Stimulated activated CD8-positive, alpha-beta memory T cell treated with anti-CD3 and anti-CD28 coated beads, Interleukin-15, amount 100 ng/mL, for 4 hours (primary cell): ENCODE measurements at places on chromosomes 1 and 21.

GRCh38 chr1:83641206-83641658, 357.7 kb downstream of the TTLL7 start:
- no peak for DNase-seq

DNA sequence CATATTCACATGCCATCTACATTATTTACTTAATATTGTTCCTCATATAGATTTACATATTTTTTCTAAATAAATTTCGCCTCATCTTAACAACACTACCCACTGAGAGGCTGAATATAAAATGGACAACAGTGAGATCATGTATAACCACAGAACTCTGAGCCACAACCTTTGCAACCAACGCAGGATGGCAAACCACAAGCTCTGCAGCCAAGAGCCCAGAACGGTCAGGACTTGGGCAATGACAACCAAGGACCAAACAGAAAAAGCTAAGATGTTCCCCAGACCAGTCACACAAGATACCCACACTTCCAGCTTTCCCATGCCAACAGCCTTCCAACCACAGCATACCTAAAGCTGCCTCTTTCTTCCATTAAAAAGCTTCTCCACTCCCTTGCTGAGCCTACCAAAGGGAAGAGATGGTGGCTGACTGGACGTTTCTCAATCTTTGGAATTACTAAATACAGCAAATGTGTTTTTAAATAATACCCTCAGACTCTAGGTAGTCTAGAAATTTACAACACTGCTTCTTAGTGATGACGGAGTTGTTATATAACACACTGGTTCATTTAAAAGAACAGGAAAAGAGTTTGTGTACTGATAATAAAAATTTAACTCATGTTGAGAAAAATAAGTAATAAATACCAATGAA, 117.9 kb downstream of the AKT3 start:
- DNase-seq, result no peak

- peak; percentile 42 for DNase-seq
Observed at GRCh38 chr1:156746728-156747631, 4.5 kb downstream of the HDGF start.

- DNase-seq, result no peak
Observed at GRCh38 chr1:219383281-219383680, 209.6 kb downstream of the LYPLAL1 start.

- no peak for DNase-seq
Observed at GRCh38 chr1:191634801-191635508, 523.3 kb upstream of the RGS18 start.

DNA sequence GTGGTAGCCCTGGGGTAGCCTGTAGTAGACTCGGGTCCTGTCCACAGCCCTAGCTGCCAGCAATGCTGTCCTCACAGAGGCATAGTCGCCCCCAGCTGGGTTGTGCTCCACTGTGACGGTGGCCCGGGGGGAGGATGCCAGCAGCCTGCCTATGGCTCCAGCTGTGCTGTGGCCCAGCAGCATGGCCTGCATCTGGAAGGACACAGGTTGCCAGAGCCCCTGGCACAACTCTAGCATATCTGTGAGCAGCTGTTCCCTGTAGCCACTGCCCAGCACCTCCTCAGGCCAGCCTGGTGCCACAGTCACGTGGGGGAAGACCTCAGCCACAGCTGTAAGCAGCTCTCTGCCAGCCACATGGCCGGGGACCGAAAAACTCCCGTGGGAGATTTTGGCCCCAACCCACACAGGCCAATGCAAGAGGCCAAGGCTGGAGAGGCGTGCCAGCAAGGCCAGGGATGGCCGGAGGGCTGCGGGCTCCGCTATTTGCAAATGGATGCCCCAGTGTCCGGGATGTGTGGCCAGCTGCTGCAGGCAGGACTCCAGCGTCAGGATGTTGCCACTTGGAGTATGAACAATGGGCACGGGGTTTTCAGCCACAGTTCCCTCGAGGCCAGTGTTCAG, 13.9 kb downstream of the FAM151A start:
- DNase-seq, result no peak

DNA sequence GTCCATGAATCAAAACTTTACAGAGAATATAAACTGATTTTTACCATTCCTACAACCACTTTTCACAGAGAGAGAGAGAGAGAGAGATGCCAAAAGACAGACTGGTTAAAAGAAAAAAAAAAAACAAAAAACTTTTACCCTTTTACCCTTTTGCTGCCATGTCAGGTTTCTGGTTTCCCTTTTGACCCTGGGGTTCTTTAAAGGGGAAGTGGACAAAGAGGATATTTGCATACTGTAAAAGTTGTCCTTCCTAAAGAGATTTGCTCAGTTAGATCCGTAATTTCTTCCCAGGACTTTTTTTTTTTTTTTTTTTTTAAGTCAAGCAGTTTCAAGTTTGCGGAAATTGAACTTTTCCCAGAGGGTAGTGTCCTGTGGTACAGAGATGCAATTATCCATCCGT, 287.8 kb upstream of the RGS18 start:
- no peak for DNase-seq

DNA sequence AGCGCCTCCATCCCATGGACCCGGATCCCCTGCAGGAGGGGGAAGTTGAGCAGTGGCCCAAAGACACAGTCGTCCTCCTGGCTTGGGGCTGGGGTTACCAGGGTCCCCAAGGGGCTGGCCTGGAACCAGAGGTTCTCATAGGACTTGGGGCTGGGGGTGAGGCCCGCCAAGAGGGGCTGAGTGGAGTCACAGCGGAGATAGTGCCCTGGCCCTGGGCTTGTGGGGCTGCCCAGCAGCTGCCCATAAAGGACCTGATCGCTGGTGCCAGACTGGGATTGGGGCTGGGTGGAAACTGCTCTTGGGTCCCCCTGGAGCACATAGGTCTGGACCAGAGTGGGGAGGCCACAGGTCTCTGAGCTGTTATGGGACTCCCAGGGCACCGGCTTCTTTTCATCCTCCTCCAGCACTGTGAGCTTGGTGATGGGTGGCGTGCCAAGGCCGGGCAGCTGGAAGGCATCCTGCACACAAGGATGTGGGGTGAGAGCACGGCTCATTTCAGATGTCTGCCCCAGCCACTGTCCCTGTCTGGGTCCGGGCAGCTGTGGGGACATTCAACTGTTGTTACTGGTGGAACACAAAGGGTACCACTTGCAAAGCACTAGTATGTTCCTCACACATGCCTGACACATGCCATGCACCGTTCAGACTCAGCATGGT, 2.3 kb upstream of the MRPS15 start:
- DNase-seq, result no peak

GRCh38 chr1:201364808-201365105, 12.7 kb downstream of the TNNT2 start:
- DNase-seq, result no peak

DNA sequence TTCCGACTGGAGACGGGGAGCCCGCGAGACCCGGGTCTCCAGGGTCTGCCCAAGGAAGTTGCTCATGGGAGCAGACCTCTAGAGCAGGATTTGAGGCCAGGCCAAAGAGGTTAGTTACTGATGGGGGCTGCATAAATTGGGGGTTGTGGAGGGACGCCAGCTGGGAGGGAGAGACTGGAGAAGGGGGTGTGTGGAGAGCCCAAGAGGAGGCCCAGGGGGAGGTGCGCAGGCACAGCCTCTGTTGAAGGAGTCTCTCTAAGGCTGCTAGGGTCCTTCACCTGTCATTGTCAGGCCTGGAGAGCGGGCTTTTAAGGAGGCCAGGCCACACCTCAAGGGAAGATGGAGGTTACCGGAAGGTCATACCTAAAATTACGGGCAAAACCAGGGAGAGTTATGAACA, 363 bp downstream of the PLA2G5 start:
- DNase-seq, result no peak

- DNase-seq, result no peak
Observed at GRCh38 chr21:34055615-34056014, 17.8 kb upstream of the MRPS6 start.

DNA sequence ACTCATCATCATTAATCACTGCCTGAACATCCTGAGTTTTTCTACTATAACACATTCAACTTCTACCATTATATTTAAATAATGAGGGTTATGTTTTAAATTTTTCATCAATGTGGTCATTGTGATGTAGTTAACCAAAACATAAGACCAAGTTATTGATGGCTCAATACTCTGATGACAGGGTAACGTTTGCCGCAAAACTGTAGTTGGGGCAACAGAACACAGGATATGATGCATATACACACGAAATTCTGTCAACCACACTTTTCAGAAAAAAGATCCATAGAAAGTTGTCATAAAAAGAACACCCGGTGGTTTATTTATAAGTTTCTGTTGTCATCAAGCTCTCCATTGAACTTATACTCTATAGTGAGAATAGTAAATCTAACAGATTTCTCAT, 121.7 kb upstream of the COL11A1 start:
- DNase-seq, result no peak

DNA sequence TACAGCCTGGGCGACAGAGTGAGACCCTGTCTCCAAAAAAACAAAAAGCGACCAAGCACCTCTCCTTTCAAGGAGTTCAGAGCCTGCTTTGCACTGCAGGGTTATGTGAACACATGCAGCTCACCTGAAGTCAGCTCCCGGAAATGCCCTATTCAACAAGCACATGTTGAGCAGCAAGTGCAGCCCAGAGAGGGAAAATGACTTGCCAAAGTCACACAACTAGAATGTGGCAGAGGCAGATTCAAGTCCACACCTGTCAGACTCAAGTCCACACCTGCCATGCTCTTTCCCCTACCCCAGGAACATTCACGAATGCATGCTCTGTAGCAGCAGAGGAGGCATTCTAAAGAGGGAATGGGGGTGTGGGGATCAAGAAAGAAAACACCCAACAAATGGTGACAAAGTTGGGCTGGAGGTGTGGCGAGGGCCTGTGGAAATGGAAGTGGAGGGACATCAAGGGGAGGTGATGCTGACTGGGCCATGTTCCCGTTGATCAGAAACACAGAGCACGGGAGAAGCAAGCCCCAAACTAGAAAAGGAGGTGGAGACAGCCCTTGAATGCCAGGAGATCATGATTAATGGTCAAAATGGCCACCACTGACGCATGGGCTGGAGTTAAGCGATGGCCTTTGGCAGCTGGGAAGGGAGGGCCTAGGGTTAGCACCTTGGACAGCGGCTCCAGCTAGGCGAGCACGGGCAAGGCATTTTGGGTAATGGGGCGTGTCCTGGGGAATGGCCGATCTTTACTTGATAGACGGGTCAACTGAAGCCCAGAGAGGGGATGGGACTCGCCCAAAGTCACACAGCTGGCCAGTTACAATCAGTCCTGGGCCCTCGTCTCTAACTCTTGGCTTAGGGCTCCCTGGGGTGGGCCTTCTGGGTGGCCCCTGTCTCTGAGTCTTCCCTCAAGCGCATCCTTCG, 21.5 kb downstream of the RAP1GAP start:
- DNase-seq, result no peak

DNA sequence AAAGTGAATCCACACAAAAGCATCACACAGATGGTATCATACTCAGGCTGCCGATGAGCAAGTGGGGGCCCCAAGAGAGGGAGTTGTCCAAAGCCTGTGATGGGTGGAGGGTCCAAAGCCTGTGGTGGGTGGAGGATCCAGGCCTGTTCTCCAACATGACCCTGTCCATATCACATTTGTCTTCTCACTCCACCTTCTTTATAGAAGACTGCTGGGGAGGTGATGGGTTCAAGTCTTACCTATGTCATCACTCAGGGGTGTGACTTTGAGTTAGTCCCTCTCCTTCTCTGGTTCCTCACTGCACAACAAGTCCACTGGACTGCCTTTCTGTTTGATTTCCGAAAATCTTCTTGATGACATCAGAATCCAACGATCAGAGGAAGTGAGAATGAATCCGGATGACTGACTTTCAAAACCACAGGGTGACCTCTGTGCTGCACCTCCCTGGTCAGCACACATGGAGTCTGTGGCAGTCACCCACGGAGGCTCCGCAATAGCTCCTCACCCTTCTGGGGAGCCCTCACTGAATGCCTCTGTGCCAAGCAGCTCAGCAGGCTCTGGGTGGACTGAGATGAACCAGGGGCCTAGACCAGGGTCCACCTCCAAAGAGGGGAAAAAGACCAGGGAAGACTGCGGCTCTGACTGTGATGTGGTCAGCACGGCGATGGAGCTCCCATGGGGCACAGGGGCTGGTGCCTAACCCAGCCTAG, 166.8 kb downstream of the HIVEP3 start:
- DNase-seq, result no peak

DNA sequence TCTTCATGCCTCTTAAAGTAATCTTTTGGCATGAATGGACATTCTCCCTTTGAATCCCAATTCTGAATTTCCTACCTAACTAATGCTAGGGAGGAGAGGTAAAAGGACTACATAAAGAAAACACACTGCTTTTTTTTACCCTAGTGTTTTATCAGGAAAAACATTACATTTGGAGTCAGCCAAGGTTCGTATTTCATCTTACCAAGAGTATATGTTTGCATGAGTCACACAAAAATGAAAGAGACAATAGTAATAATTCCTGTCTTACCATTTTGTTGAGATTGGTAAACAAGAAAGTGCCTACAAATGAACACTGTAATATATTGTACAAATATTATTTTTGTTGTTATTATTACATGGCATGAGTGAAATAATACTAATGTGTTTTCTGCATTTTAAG, 112.9 kb upstream of the WARS2 start:
- no peak for DNase-seq

DNA sequence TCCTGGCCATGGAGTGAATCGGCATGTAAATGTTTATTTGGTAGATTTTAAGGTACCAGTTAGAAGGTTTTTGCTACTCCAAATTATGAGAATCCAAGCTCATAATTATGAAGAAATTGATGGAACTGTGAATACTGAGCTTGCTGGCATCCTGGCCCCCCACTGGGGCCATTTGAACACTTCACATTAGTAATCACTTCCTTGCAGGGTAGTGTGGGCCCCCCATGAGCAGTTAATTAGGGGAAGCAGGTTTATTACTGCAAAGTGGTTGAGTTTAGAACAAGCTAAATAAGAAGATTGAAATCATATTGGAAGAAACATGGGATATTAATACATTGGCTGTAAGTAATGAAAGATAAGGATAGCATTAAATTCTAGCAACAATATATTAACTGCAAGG, 86.7 kb downstream of the S1PR1 start:
- DNase-seq, result no peak

- DNase-seq, result no peak
Observed at GRCh38 chr1:119702384-119702783, 9.3 kb upstream of the PHGDH start.

DNA sequence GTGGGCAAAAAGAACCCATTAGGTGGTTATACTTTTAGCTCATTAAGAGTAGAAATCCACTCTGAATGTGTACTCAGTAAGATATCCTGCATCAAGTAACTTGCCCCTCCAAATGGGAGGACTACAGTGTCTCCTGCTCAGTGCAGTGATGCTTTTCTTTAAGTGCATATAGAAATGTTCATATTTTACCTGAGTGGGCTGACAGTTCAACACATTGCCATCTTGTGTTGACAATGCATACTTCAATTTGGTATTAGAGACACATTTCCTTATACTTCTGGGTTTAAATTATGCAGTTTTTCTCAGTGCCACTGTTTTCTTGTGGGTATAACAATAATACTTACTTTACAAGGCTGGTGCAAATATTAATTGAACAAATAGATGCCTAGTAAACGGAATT, 318.6 kb upstream of the TMPRSS15 start:
- no peak for DNase-seq

DNA sequence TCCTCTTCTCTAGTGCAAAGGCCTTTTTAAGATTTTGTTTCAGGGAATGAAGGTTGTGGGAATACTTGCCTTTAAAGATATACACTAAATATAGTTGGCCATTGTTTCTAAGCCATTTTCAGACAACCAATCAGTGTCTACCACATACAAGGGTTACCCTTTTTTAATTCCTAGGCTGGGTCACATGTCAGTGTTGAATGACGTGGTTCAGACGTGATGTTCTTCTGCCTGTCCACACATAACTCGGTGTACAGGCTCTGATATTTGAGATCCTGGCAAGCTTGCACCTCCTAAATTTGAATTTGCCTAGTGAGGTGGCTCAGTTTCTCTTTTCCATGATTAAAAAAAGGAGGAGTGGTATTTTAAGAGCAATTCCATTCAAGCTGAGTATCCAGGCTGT, 38.8 kb downstream of the DTL start:
- DNase-seq, result no peak

- DNase-seq, result no peak
Observed at GRCh38 chr1:7732331-7732730, 38.8 kb upstream of the VAMP3 start.
